Left renal cortex interstitium (tissue), 4 donors: ENCODE measurements at places on chromosomes 13 and 19. TPM values are rescaled to one million over a fixed set of nuclear protein-coding genes. Genes with fewer than 3 reads are reported as not detected.

- no peak for DNase-seq
These were observed 14.6 kb downstream of the ADGRE5 start for GRCh38 chr19:14395710-14396336.

Gene KLF12
- 28.4 TPM for polyA plus RNA-seq

GRCh38 chr19:28184997-28185396 lies 1028.0 kb downstream of the UQCRFS1 start:
- DNase-seq, result no peak

GRCh38 chr13:29677627-29678026 lies 82.1 kb upstream of the SLC7A1 start:
- DNase-seq, result no peak

DNA sequence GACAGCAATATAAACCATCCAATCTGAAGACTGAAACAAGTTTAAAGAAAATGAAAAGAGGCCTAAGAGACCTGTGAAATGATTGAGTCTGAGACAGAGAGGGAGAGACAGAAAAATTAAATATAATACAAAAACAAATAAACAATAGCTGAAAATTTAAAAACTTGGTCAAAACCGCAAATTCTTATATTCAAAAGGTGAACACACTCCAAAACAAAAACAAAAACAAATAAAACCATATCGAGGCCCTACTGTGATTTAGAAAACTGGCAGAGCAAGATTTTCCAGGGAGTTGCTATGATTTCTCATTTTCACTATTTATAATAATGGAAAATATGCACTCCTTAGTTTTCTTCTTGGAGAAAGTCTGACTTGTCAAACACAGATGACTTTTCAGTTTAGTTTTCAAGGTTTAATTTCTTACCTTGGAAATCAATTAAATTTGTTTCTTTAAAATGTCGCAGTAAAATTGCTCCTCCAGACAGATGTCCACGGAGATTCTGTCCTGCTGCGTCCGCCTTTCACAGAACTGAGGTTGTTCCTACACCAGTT lies 1420.3 kb downstream of the UQCRFS1 start:
- no peak for DNase-seq

Gene FOXO1
- polyA plus RNA-seq, result 13.9 TPM

GRCh38 chr13:26198116-26198515 lies 24.0 kb downstream of the RNF6 start:
- DNase-seq, result no peak

DNA sequence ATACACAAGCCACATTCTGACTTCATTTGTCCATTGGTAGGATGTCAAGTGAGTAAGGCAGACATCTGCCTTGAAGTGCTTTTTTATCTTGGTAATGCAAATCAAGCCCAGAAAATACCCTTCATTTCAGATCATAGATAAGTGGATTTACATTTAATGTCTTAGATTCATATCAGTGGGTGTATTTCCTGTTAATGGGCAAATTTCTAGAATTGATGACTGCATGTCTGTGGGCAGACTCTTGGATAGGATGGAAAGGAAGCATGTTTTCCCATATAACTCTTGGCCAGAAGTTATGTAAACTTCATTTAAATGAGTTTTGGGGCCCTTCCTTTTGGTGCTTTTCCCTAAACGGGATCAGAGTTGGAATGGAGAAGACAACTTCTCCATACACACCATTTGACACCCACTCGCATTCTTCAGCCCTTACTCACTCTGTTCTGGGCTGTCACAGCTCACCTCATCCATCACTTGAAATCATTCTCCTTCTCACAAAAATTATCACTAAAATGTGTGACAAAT lies 154.6 kb downstream of the FLT1 start:
- DNase-seq, result no peak

- no peak for DNase-seq
These were observed 882.2 kb upstream of the SLC10A2 start for GRCh38 chr13:103948426-103948825.

- DNase-seq, result no peak
These were observed 13.2 kb downstream of the TMEM221 start for GRCh38 chr19:17435218-17435617.
